ENCODE measurements at places on chromosomes 1 and 21.

DNA sequence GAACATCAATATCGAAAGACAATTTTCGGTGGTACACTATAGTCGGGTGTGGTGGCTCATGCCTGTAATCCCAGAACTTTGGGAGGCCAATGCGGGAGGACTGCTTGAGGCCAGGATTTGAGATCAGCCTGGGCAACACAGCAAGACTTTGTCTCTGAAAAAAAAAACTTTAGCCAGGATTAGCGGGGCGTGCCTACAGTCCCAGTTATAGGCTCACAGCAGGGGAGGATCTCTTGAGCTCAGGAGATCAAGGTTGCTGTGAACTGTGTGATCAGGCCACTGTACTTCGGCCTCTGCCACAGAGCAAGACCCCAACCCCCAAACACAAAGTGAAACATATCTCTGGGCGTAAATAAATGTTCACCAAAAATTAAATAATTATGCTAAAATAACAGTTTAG lies 1.6 kb downstream of the TADA1 start:
- DNase-seq, result no peak

DNA sequence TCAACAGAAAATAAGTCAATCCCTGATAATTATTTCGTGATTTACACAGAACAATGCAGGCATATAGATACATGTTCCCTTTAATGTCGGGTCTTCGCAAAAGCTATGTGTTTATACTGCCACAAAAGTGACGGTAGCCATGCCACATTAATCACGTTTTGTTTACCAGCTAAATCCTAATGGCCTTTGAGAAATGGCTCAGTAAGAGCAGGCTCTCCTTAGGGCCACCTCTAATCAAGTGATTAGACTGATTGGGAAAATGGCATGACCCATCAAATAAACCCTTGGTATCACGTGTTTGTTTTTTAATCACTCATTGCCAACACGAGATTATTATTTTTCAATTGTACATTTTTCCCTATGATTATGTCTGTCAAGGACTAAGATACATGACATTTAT lies 102.0 kb upstream of the USP25 start:
- no peak for DNase-seq

DNA sequence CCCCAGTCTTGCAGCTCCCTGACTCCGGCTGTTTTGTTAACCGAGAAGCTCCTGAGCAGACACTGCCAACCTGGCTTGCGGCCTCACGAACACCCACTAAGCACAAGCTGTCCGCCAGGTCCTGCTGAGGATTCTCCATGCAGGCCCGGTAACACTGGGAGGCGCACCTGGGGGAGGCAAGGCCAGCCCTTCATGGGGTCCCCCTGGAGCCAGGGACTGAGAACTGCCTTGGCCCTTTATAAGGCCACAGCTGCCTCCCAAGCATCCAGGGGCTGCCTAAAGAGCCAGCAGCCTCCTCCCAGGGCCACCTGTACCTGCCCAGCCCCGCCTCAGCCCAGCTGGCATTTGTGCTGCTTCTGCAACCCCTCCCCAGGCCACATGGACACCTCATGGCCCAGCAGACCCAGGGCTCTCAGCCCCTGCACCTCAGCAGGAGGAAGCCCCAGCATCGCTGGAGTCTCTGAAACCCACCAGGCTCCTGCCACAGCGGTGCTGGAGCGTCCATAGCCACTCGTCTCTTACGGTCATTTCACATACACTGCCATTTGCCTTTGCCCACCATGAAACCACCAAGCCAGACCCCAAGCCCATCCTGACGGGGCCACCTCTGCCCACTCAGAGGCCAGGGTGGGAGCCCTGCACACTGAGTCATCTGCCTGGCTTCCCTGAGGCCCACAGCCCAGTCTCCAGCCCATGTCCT lies 82.5 kb downstream of the NPHP4 start:
- DNase-seq, result no peak

DNA sequence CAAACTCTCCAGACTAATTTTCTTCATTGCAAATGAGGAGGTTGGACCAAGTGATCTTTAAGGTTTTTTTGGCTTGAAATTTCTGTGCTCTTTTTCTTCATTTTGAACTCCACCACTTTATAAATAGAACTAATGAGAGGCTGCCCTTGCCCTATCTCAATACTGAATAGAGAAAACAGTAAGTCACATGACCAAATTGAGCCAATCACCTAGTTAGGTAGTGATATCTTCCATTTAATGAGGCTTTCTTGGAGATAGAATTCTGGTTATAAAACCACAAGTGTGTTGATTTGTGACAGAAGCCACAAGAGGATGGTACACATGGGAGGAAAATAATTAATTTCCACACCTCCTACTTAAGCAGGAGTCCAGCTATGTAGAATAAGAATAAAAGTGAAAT lies 263.4 kb upstream of the SNX7 start:
- no peak for DNase-seq

DNA sequence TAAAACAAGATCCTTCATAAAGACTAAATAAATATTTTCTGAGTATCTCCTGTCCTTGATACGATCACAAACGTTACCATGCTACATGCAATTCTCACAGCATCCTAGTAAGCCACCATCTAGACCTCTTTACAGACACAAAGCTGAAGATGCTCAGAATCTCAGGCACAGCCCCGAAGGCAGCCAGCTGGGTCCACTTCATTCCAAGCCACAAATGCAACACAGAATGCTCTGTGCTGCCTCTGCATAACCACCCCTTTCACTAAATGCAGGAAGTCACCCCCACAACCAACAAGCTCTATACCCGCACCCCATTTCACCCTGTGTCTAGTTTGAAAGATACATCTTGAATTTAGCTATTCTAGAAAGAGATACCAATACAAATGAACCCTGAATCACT lies 12.9 kb downstream of the RCAN1 start:
- DNase-seq, result no peak

Data from cardiac muscle cell (in vitro differentiated cells and primary cell).